ENCODE measurements at places on chromosomes 7 and 10. TPM values are rescaled to one million over a fixed set of nuclear protein-coding genes. Genes with fewer than 3 reads are reported as not detected.

Gene GSAP
- 40.9 TPM for total RNA-seq

- no peak for DNase-seq
Measured at GRCh38 chr10:123521076-123521475, 145.1 kb upstream of the GPR26 start.

Gene TAS2R41
- not detected for total RNA-seq

DNA sequence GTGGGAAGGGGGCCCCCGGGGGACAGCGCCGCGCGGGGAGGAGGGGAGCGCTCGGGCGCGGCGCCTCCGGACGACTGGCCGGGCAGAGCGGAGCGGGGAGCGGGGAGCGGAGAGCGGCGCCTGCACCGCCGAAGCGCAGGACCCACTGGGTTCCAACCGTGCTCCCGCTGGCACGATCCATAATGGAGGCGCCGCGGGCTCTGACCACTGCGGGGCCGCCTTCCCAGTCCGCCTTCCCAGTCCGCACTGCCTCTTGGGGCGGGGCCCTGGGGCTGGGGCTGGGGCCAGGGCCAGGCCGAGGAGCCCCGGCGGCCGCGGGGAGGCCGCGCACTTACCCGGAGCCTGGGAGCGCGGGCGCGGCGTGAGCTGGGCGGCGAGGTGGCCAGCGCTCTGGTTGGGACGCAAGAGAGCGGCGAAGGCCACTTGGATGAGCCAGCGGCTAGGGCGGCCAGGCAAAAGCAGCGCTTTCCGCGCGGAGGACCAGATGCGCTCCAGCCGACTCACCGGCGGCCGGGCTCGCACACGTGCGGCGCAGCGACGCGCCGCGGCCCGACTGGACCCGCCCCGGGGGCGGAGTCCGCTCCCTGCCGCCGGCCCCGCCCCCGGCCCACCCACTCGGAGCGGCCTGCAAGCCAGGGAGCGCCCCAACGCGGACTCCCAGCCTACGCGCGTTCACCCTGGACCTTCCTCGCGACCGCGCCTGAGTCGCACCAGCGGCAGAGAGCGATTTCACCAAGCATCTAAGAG, at the start of gene PUS7:
TSS of gene PUS7 (minus strand) at position 555 of the 747 bp plus-strand sequence. CDS start 13,759 bp downstream, outside the sequence.
- DNase-seq: peak; percentile 97

GRCh38 chr7:70660819-70661191, 471.1 kb upstream of the GALNT17 start:
- no peak for DNase-seq

DNA sequence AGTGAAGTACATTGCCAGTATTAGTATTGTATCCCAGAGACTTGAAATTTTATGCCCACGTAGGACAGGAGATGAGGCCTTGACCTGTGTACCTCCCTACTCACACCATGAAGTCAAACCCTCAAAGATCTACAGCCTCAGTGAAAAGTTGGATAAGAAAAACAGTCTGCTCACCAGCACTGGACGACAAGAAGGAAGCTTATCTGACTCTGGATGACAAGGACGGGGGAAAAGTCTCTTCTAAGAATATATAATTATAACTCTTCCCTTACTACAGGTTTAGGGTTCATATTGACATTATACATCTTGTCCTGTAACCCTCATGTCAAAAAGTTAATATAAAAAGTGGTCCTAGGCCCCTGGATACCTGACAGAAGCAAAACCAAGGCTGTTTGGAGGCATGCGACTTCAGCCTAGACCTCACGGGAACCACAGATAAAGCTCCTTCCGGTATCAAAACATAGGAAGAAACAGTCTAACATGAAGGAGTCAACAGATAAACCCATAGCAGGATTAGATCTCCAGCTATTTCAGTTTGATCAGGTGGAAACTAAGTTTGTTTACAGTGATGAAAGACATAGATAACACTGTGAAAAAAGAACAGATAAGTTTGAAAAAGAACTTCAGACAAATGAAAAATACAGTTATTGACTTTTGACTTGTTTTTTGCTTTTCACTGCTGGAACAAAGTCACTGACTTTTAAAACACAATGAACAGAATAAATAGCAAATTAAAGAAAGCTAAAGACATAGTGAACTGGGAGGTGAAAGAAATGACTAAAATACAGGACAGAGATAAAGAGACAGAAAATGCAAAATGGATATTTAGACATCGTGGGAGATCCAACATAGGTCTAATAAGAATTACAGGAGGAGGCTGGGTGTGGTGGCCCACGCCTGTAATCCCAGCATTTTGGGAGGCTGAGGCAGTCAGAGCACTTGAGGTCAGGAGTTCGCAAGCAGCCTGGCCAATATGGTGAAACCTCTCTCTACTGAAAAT, 145.9 kb downstream of the PHTF2 start:
- DNase-seq: no peak

Gene COX19
- 9.1 TPM for total RNA-seq

- DNase-seq: no peak
Measured at GRCh38 chr7:148461392-148462179, 129.0 kb upstream of the C7orf33 start.

All from left lung (tissue), 14 donors.